Thoracic aorta (tissue), 2 donors: ENCODE measurements at places on chromosomes 12 and 14.

DNA sequence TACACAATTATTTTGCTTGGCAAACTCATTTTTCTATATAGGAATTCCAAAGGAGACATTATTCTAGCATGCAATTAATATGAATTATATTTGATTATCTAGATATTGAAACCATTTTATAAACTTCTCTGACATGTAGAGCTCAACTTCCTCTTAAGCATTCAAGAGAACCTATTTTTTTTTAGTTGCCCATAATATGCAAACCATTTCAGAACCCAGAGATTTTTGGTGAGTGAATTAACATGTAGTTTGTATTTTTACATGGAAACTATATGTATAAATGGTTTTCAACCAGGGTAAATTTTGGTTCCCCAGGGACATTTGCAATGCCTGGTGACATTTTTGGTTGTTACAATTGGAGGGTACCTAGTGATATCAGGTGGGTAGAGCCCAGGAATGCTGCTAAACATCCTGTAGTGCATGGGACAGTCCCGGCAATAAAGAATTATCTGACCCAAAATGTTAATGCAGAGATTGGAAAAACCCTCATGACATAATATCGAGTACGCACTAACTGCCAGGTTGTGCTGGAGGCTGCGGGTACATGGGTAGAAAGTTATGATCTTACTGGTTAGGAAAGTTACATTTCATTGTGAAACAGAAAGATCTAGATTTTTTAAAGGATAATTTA is 338.9 kb upstream of the GARIN2 start:
- DNase-seq = no peak

GRCh38 chr14:52583544-52583943 is 30.9 kb downstream of the GPR137C start:
- no peak for DNase-seq

- no peak for DNase-seq
Observed at GRCh38 chr14:72783741-72784140, 110.2 kb downstream of the DPF3 start.

DNA sequence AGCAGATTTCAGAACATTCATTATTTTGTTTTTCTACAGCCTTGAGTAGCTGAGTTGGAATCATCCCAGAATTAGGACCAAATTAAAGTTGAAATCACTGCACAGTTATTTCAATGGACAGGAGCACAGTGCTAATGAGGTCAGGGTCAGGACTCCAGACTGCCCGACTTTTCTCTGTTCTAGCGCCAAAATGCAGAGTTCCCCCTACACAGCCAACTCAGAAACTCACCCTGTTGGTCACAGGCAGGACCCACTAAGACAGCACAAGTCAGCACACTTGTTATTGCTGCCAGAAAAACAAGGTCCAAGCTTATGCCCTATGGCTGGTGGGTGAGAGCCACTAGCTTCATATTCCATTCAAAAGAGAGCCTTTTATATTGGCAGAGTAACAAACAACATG is 198.1 kb upstream of the KRR1 start:
- DNase-seq = no peak

DNA sequence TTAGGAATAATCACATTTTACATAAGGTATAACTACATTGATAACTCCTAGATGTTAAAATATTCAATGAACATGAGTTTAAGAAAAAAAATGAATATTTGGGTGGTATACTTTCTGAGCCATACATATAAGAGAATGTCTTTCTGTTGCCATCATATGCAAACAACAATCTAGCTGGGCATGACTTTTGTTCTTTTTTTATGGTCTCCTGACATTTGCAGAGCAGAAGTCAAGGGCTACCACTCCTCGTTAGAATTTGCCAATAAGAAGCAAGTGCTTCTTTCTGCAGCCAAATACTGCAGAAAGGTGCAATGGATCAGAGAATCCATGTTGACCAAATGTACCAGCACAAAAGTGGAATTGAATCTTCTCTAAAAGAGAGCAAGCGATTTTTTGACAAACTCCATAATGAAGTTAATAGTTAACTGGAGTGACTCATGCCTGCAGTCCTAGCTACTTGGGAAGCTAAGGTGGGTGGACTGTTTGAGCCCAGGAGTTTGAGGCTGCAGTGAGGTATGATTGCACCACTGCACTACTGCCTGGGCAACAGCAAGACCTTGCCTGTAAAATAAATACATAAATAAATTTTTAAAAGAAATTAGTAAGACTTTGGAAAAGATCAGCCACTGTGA is 25.5 kb upstream of the CCDC91 start:
- no peak for DNase-seq

GRCh38 chr14:104734991-104735779 is 11.2 kb downstream of the ADSS1 start:
- DNase-seq = no peak

- no peak for DNase-seq
Observed at GRCh38 chr14:99004112-99004511, 267.9 kb downstream of the BCL11B start.

DNA sequence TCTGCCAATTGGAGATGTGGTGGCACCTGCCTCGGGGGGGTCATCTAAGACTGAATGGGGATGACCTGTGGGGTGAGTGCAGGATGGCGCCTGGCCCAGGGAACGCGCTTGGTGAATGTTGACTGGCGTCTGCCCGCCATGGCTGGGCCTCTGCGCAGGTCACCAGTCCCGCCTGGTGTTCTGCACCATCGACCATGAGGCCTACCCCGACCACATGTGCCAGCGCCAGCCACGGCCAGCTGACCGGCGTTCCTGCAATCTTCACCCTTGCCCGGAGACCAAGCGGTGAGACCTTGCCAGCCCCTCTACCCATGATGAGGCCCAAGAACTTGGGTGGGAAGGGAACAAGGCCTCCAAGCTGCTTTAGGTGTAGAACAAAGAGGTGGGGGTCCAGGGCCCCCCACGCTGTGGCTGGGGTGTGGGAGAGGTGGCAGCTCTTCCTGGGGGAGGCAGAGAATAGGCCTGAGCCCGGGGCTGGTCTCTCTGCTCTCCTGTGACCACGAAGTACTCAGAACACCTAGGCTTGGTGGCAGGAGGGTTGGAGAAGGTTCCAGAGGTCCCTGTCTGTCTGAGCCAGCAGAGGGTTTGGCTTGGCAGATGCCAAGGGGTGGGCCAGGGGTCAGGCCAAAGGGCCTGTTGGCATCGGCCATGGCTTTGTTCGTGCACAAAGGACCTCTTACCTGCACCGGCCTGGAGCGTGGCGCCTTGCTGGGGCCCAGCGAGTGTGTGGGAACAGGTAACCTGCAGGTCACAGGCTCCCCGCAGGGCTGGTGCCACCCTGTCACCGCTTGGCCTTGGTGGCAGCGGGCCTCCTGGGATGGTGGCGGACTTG is 15.4 kb downstream of the PAPLN start:
- DNase-seq = no peak

- no peak for DNase-seq
Observed at GRCh38 chr14:31505411-31505810, 17.6 kb upstream of the GPR33 start.

DNA sequence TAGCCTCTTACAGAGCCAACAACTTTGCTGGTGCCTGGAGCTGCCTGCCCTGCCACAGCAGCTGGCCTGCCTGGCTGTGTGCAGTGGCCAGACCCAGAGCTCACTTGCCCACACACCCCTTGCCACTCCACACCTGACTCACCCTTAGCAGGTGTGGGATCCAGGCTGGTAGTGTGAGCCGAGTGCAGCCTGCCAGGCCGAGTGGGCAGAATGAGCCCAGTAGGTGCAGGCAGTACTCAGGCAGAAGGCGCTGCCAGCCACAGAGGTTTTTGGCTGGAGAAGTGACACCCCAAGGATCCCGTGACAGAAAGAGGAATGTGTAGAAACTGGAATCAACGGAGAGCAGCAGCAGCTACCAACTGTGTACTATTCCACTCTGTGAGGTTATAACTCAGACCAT is 29.8 kb upstream of the PYGL start:
- DNase-seq = no peak

GRCh38 chr14:72164420-72165228 is 232.4 kb downstream of the RGS6 start:
- no peak for DNase-seq

DNA sequence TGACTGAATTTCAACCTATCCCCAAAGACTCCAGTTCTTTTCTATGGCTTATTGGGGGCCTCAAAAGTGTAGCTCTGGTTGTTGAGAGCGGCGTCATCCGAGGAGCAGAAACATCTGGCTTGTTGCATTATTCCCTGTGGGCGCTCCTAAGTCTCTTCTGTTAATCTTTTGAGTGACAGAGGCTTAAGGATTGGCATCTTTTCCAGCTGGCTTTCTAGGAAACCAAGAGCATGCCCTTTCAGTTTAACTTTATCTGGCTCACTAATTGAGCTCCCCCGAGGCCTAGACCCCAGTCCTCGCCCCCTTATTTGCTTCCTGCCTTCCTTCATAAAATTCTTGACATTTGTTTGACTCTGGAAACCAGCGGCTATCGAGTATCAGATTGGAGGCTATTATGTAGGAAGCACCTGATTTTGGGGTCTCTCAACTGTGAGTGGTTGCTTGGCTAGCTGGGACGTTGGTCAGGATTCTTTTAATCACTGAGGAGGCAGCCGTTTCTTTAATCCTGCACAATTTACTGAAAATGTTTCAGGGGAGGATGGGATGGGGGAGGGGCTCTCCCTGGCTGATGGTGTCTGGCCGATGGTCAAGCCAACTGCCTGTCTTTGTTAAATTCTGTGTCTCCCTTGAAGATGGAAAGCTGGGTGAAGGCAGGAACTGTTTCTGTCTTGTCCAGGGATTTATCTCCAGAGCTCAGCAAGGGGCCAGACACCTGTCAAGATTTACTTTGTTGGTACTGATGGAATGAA is 3.1 kb downstream of the SMOC1 start:
- no peak for DNase-seq

DNA sequence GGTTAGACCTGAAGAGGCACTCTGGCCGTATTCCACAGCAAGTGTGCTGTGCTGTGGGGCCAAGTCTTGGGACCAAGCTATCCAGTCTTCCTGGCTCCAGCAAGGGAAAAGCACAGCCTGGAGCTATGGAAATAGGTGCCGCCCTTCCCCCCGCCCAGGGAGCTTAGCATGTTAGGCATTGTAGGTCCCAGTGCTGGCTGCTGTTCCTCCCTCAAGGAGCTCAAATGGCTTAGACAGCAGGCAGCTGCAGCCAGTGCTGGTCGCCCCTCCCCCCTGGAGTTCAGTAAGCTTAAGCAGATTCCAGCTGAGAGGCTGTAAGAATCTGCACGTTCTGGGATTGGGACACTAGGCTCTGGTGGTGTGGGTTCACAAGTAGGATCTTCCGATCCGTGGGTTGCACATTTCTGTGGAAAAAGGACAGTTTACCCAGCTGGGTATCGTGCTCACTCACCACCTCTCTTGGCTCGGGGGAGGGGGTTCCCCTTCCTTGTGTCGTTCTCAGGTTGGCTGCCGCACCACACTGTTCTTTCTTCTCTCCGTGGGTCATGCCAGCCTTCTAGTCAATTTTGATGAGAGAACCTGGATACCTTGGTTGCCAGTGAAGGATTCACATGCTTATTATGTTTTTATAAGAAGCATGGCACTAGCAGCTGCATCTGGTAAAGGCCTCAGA is 127.3 kb downstream of the CNTN1 start:
- DNase-seq = no peak

- no peak for DNase-seq
Observed at GRCh38 chr14:23663711-23664110, 27.5 kb downstream of the DHRS2 start.
